ENCODE measurements at places on chromosomes 7 and 10.

- DNase-seq, result no peak
Measured at GRCh38 chr7:70477036-70478010, 654.6 kb upstream of the GALNT17 start.

DNA sequence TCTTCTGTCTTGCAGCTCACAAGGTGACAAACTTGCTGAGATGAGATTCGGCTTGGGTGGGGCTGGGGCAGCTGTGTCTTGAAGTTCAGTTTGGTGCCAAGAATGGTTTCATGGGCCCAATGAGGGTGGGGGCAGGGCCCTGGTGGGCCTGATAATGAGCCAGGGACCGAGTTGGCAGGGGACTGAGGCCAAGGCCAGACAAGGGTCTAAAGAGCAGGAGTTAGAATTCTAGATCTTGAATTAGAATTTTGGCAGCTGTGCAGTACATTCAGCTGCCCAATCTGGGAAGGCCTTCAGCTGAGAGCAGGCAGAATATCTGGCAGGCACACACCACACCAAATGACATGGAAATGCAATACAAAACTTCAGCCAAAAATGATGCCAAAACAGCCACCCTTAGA, 1.5 kb upstream of the JAZF1 start:
- no peak for DNase-seq

DNA sequence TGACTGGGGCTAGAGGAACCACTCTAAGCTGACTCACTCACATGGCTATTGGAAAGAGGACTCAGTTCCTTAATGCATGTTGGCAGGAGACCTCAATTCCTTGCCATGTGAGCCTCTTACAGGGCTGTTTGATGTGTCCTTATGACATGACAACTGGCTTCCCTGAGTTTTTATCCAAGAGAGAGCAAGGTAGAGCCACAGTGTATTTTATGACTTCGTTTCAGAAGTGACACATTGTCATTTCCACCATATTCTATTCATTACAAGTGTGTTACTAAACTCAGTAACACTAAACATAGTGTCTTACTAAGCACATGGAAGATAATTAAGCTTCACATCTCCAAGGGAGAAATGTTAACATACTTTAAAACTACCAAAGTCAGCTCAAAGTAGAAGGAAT, 98.2 kb downstream of the ZNF777 start:
- no peak for DNase-seq

DNA sequence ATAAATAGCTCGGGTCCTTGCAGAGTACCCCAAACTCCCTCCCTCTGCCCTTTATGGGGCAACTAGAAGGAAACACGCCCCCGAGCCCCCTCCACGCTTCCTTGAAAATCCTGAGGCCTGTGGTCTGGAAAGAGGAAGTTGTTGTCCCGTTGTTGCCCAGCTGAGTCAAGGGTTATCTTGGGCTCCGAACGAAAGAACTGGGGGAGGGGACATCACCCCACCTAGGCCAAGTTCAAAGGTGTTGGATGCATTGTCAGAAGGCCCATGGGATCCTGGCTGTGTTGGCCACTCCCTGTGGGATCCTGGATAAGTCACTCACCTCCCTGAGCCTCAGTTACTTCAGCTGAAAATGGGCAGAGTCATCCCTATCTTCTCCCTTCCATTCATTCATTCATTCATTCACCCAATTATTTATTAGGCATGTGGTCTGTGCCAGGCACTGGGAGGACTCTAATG, at the start of gene CCL24:
Gene CCL24, minus strand, starts transcription at position 26 of the 456 bp plus-strand sequence. CDS start 91 bp downstream, outside the sequence.
- no peak for DNase-seq

DNA sequence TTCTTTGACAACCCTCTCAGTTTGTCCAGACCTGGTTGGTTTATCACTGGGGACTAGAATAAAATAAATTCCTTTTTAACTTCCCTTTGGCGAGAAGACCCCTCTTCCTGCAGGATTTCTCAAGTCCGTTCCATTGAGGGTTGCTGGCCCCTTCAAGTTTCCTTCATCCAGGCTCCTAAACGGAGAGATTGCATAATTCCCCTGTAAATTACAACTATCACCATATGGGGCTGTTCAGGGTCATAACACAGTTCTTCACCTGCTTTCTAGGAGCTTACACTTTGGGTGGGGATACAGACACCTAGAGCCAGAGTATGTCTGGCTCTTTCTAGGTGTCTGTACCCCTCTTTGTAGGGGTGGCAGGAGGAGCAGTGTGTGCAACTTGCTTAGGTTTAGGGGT, 3.3 kb upstream of the COPS6 start:
- DNase-seq, result no peak

All from NCI-H510A (cell line).